ENCODE measurements at places on chromosomes 7 and 10.

- DNase-seq = no peak
These were observed 49.7 kb downstream of the SLK start for GRCh38 chr10:104016661-104017060.

- no peak for DNase-seq
These were observed 81.4 kb upstream of the PODXL start for GRCh38 chr7:131637859-131638258.

GRCh38 chr10:63384001-63384400 lies 81.8 kb downstream of the JMJD1C start:
- DNase-seq = no peak

DNA sequence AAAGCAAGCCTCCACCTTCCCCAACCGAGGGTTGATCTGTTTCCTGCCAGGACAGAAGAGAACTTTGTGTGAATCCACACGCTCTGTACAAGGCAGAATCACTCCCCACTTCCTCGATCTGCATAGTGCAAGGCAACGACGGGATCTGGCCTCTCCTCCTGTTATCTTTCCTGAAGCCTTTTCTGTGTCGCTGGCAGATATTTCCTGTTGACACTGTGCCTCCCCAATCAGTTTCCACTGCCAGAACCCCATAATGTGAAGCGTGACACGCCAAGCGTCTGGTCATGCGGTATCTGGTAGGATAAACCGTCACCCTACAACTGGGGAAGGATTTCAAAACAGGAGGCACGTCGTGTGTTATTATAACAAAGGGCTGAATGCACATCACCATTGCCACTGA lies 57.2 kb downstream of the FAM171A1 start:
- DNase-seq = no peak

DNA sequence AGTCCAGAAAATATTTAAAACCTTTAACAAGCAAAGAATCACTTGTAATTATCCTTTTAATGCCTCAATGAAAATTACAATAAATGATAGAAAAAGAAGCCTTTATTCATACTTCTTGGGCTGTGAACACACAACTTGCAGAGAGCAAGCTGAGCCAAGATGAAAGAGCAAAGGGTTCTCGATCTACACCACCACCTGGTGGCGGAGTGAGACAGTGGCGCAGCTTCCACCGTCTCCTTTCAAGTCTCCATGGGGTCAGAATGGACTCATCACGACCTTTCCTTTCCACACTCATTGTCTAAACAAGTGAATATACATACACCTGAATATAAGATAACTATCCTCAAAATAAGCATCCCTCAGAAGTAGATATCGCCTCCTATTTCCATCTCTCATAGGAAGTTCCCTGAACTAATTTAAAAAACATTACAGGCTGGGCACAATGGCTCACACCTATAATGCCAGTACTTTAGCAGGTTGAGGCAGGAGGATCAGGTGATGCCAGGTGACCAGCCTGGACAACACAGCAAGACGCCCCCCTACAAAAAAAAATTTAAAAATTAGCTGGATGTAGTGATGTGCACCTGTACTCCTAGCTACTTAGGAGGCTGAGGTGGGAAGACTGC lies 40.7 kb downstream of the ATE1 start:
- no peak for DNase-seq

DNA sequence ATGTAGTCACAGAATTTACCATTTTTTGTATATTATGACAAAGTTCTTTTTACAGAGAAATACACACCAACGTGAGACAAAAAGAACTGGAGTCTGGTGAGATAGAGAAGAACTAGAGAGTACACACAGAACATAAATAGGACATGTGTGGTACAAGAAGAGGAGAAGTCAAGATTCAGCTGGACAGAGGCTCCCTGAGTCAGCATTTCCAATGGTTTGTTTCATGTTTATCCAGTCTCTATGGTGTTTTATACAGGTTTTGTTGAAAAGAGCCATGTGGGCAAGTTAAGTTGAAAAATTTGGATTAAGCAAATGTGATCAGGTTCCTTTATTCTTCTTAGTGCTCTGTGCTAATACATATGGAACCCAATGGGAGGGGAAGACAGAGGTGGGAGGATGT lies 105.5 kb upstream of the AKR1E2 start:
- DNase-seq = no peak

DNA sequence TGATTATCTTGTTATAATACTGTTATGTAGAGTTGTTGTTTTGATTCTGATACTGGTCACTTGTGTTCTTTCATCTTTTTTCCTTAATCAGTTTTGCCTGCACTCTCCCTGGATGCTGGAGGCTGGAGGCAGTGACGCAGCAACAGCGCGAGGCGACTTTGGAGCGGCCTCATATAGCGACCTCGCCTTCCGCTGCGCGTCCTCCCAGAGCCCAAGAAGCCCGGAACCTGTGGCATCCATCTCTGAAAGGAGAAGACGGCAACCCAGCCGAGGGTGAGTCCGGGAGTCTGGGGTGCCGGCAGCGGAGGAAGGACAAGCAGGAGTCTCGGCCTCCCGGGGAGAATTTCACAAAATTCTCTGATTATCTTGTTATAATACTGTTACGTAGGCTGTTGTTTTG lies 161.2 kb downstream of the ZNF33B start:
- DNase-seq = no peak

DNA sequence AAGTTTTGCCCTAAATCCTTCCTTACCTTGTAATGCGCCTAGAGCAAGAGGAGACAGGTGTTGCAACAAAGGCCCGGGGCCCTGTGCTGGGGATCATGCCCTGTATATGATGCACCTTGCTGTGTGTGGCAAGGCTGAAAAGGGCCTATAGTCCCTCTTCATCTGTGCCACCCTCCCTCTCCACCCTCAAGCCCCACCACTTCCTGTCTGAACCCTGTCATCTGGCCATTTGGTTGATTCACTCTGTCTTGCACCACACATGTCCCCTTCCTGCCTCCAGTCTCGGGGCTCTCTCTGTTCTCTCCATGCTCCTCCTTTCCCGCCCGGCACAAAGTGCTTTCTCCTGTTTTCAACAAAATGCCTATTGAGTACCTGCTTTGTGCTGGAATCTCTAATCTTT lies 11.5 kb upstream of the MALSU1 start:
- DNase-seq = no peak

DNA sequence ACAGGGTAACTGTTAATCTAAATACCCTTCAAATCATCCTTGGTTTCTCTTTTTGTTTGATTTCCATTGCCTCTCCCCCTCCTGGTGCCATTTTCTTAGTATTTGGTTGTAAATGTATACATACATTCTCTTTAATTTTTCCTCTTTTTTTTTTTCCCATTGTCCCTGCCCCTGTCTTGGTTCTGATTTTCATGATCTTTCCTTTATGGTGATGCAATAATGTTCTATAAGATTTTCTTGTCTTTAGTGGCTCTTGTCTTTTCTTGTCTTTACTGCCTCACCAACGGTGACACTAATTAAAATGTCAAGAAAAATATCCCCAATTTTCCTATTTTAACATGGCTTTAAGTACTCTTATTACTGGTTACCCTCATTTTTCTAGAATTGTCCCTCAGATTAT lies 135.9 kb upstream of the POT1 start:
- no peak for DNase-seq

GRCh38 chr10:37434091-37434490 lies 308.7 kb downstream of the ANKRD30A start:
- no peak for DNase-seq

DNA sequence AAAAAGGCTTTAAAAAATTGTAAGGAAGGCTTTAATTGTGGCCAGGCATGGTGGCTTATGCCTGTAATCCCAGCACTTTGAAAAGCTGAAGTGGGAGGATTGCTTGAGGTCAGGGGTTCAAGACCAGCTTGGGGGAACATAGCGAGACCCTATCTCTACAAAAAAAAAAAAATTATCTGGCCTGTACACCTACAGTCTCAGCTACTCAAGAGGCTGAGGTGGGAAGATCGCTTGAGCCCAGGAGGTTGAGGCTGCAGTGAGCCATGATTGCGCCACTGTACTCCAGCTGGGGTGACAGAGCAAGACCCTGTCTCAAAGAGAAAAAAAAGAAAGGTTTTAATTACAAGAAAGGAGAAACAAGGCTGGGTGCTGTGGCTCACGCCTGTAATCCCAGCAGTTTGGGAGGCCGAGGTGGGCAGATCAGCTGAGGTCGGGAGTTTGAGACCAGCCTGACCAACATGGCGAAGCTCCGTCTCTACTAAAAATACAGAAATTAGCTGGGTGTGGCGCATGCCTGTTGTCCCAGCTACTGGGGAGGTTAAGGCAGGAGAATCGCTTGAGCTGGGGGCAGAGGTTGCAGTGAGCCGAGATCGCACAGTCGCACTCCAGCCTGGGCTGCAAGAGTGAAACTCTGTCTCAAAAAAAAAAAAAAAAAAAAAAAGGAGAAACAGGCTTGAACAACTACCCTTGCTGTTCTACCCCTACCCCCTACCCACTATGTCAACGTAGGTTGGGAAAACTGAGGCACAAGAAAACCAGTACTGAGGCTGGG lies 83.7 kb downstream of the CARD11 start:
- DNase-seq = no peak

- no peak for DNase-seq
These were observed 87.6 kb upstream of the ADARB2 start for GRCh38 chr10:1824928-1825327.

GRCh38 chr10:56035489-56035888 lies 325.6 kb downstream of the ZWINT start:
- no peak for DNase-seq

DNA sequence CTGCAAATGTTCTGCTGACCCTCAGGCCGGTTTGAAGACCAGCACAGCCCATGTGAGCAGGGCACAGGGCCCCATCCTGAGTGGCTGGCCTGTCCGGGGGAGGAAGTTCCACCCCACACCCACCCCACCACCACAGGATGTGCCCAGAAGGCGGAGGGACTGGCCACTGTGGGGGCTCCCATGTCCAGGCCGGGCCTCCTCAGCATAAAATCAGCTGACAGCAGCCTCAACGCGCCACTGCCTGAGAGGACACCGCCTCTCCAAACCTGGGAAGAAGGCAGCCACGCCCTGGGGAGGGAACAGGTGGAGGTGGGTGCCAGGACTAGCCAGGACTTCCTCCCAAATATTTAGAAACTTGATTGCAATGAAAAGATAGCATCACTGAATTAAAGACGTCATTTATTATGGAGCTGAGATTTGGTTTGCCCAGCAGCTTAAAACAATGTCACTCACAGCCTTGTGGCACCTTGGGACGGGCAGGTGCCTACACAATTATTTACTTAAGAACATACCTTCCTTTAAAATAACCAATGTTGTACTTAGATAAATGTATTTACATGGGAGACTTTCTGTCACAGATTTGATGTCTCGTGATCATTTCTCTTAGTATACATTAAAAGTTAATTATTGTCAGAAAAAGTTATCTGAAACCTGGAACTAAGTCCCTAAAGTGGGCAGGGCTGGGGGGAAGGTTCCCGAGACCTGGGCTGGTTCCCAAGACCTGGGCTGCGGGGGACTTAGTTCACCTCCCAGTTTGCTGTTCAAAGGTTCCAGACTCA lies 27.3 kb upstream of the FAM20C start:
- no peak for DNase-seq

- DNase-seq = no peak
These were observed 242.6 kb downstream of the BICC1 start for GRCh38 chr10:58755340-58755610.

DNA sequence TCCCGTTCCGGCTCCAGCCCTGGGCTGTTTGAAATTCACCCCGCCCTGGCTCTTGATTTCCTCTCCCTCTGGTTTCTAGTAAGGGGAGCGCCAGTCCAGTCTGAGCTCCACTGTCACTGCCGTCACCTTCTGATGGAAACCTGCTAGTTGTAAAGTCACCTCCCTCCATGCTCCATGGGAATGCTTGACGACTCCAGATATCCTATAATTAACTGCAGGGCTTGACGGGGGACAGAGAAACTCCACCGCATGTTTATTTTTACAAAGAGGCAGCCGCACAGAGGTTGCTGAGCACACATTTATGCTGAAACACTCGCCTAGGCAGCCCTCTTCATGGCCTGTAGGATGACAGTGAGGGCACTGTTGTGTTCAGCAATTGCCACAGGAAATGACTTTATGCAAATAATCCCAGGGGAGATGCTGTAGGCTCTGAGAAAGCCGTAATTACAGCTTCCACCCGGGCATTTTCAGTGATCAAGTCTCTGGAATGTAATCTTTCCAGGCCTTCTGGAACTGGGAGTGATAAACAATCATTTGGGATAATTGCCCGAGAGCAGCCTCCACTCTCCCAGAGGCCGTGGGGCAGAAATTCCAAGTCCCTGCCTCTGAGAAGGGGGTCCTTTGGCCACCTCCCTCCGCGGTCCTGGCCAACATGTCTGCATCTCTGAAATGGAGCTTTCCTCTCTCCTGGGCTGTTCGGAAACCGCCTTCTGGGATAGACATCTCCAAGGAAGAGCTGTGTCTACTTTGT lies 300.5 kb downstream of the KLF6 start:
- DNase-seq = no peak

- DNase-seq = no peak
These were observed 164.7 kb upstream of the KLF6 start for GRCh38 chr10:3949711-3950110.

GRCh38 chr10:71694567-71694968 lies 25.0 kb downstream of the C10orf105 start:
- no peak for DNase-seq

- no peak for DNase-seq
These were observed 110.7 kb downstream of the ANKRD30A start for GRCh38 chr10:37236093-37236492.

GRCh38 chr10:7085147-7085912 lies 325.5 kb downstream of the SFMBT2 start:
- DNase-seq = no peak

GRCh38 chr7:152674860-152675758 lies 832 bp downstream of the XRCC2 start:
- DNase-seq = no peak

DNA sequence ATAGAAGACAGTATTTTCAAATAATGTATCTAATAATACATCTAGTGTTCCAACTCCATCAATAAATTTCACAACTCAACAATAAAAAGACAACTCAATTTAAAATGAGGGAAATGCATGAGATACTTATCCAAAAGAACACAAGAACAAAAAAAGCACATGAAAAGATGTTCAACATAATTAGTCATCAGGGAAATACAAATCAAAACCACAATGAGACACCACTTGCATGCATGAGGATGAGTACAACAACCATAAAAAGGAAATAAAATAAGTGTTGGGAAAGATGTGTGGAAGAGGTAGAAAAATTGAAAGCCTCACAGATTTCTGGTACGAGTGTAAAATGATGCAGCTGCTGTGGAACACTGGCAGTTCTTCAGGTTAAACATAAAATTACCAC lies 111.6 kb upstream of the PTPRZ1 start:
- no peak for DNase-seq

GRCh38 chr7:27678617-27679260 lies 16.1 kb upstream of the HIBADH start:
- DNase-seq = no peak

- no peak for DNase-seq
These were observed 93.3 kb upstream of the FZD8 start for GRCh38 chr10:35735412-35735811.

GRCh38 chr7:124918662-124919061 lies 11.0 kb downstream of the POT1 start:
- no peak for DNase-seq

- peak; percentile 13 for DNase-seq
These were observed 31.8 kb upstream of the TOMM7 start for GRCh38 chr7:22854158-22855048.

Data from stimulated activated CD8-positive, alpha-beta memory T cell treated with anti-CD3 and anti-CD28 coated beads, Interleukin-4, amount 100 ng/mL, for 4 hours (primary cell).